ENCODE measurements at places on chromosomes 5 and 9. TPM values are rescaled to one million over a fixed set of nuclear protein-coding genes. Genes with fewer than 3 reads are reported as not detected.
A peak's percentile ranks its signal among the peaks of the same experiment; 100 is the strongest.

NDUFS6 gene
- 66.5 TPM for polyA plus RNA-seq

PPP3R2 gene
- polyA plus RNA-seq: 0.17 TPM

SOWAHA gene
- not detected for polyA plus RNA-seq

OR2K2 gene
- not detected for polyA plus RNA-seq

ADAMTS2 gene
- not detected for polyA plus RNA-seq

TRIM7 gene
- polyA plus RNA-seq: not detected

OR1L1 gene
- not detected for polyA plus RNA-seq

CCNG1 gene
- polyA plus RNA-seq: 132 TPM

DMGDH gene
- polyA plus RNA-seq: 0.80 TPM

PRR16 gene
- polyA plus RNA-seq: not detected

- H3K27ac ChIP-seq: no peak overlapping the region
- no peak for DNase-seq
- H3K4me3 ChIP-seq: peak overlapping the region; percentile 74
These were observed 526 bp upstream of the CD14 start for GRCh38 chr5:140633501-140633900.

DNA sequence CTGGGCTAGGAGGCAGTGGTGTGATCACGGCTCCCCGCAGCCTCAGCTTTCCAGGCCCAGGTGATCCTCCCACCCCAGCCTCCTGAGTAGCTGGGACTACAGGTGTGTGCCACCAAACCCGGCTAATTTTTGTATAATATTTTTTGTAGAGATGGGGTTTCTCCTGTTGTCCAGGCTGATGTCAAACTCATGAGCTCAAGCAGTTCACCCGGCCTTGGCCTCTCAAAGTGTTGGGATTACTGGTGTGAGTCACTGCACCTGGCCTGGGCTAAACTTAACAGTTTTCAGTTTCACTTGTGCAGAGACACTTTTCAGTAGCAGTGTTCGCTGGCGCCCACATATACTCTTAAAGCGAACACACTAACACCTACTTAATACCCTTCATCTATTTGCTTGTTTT is 205.6 kb upstream of the ZNF608 start:
- H3K4me1 ChIP-seq: no peaks in the 10 kb centered on the region
- H3K4me3 ChIP-seq: no peak overlapping the region
- DNase-seq: peak; percentile 24
- H3K36me3 ChIP-seq: no peaks in the 10 kb centered on the region
- H3K27ac ChIP-seq: no peak overlapping the region

- H3K4me1 ChIP-seq: no peaks in the 10 kb centered on the region
- DNase-seq: no peak
- H3K27me3 ChIP-seq: peaks cover 8% of the 10 kb centered on the region
- H3K36me3 ChIP-seq: no peaks in the 10 kb centered on the region
These were observed 33.5 kb downstream of the TLX3 start for GRCh38 chr5:171342362-171343111.

DNA sequence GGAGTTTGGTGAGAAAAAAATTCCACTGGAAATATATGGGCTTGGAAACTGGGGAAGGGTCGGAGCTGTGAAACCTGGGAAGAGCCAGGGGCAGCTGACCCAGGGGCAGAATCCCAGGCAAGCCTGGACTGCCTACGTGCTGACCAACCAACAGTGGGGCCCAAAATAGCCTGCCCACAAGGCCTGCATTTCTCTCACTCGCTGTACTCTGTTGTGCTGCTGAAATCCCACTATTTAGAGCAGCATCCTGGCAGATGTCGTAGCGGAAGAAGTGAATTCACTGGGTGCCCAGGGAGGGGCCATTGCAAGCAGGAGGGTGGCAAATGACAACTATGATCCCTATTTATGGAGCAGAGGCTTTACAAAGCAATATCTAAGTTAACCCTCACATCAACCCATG is 9.5 kb downstream of the GDNF start:
- H3K4me1 ChIP-seq: no peaks in the 10 kb centered on the region
- H3K27me3 ChIP-seq: peaks cover 29% of the 10 kb centered on the region
- DNase-seq: no peak

- DNase-seq: no peak
- H3K4me3 ChIP-seq: no peak overlapping the region
- H3K27ac ChIP-seq: no peak overlapping the region
These were observed 41.9 kb downstream of the CDH6 start for GRCh38 chr5:31235381-31235780.

GRCh38 chr5:116456036-116456435 is 118.6 kb downstream of the SEMA6A start:
- no peaks in the 10 kb centered on the region for H3K36me3 ChIP-seq
- no peak for DNase-seq
- no peak overlapping the region for H3K27ac ChIP-seq
- H3K4me3 ChIP-seq: no peak overlapping the region

- H3K36me3 ChIP-seq: no peaks in the 10 kb centered on the region
- no peak for DNase-seq
- H3K4me3 ChIP-seq: no peak overlapping the region
- H3K4me1 ChIP-seq: no peaks in the 10 kb centered on the region
These were observed 67.7 kb upstream of the LMX1B start for GRCh38 chr9:126546036-126546435.

- no peaks in the 10 kb centered on the region for H3K36me3 ChIP-seq
- DNase-seq: no peak
- H3K4me3 ChIP-seq: no peak overlapping the region
- no peak overlapping the region for H3K27ac ChIP-seq
- peaks cover 14% of the 10 kb centered on the region for H3K27me3 ChIP-seq
These were observed 22.6 kb downstream of the PIP5K1B start for GRCh38 chr9:68727636-68728035.

DNA sequence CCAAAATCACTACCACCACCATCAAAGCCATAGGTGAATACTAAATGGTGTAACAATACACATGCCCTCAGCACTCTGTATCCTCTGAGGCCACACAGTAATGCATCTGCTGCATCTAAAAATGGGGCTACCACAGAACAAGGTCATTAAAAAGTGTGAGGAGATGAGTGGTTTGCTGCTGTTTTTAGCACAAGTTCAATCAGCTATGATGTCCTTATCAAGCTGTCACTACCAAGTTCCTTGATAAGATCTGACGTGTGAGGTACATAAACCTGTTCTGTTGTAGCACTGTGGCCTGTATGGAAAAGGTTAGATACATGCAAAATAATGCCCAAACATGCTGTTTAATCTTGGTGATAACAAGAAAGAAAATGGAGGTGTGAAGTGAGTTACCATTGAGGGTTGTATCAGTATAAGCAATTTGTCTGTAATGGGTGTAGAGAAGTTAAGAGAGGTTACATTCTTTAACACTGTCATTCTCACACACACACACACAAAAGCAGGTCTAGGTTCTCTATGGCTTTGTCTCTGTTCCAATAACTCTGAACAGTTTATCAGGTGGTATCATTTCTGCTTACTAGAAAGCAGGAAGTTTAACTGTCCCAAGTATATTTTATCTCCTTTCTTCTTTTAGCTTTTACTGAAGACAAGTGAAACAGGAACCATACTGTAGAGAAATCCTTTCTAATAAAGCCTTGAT is 252.9 kb downstream of the CWC27 start:
- H3K36me3 ChIP-seq: no peaks in the 10 kb centered on the region
- H3K4me1 ChIP-seq: no peaks in the 10 kb centered on the region
- no peak overlapping the region for H3K27ac ChIP-seq
- DNase-seq: peak; percentile 20
- H3K27me3 ChIP-seq: no peaks in the 10 kb centered on the region
- no peak overlapping the region for H3K4me3 ChIP-seq

DNA sequence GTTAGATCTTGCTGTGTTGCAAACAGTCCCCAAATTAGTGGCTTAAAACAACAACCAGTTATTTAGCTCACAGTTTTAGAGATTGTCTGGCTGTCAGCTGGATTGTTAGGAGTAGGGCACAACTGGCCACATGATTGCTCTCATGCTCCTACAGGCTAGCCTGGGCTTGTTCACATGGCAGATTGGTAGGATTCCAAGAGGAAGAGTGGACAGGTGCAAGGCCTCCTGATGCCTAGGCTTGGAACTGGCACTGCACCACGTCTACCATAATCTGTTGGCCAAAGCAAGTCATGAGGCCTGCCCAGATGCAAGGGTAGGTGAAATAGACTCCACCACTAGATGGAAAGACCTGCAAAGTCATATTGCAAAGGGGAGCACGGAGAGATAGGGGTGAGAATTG is 76.4 kb downstream of the ACER2 start:
- no peaks in the 10 kb centered on the region for H3K4me1 ChIP-seq
- no peaks in the 10 kb centered on the region for H3K27me3 ChIP-seq
- H3K4me3 ChIP-seq: no peak overlapping the region
- DNase-seq: no peak
- no peak overlapping the region for H3K27ac ChIP-seq
- no peaks in the 10 kb centered on the region for H3K36me3 ChIP-seq

DNA sequence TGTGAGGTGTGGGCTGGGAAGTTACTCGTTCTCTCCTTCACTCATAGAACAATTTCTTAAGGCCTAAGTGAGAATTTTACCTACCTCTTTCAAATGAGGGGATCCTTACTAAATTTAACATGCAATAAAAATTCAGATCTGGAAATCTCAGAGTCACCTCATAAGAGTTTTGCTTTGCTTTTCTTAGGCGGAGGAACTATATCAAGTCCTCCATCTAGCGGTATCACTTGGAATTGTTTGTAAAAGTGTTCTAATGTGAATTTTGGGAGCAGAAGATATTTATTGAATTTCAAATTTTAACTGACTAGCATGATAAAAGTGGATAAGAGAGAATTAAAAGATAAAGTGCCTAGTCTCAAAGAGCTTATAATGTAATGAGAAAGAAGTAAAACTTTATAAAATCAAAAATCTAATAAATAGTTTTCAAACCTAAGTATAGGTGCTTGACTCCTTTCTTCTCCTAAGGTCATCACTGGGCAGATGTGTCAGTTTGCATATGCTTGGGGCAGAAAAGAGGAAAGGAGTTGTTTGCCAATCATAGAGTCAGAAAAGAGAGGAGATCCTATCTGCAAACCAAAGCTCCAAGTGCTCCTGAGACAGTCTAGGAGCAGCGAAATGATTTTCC is 145.7 kb upstream of the DAB2 start:
- no peak overlapping the region for H3K4me3 ChIP-seq
- no peaks in the 10 kb centered on the region for H3K36me3 ChIP-seq
- peaks cover 5% of the 10 kb centered on the region for H3K27me3 ChIP-seq
- no peak for DNase-seq
- no peaks in the 10 kb centered on the region for H3K4me1 ChIP-seq

DNA sequence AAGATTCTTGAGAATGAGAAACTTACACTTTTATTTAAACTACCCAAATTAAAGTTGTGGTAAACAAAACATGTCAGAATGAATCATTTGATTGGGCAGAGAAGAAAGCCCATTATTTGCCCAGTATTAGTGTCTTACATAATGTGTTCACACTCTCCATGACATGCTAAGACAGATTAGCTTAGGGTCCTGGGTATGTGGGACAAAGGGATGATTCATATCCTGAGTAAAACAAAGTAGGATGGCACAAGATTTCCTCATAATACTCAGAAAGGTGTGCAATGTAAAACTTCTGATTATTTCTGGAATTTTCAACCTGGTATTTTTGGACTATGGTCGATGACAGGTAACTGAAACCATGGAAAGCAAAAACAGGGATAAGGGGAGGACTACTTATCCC is 183.9 kb upstream of the POU5F2 start:
- no peak for DNase-seq
- H3K27ac ChIP-seq: no peak overlapping the region
- no peaks in the 10 kb centered on the region for H3K27me3 ChIP-seq
- H3K4me1 ChIP-seq: no peaks in the 10 kb centered on the region
- peaks cover 2% of the 10 kb centered on the region for H3K36me3 ChIP-seq

DNA sequence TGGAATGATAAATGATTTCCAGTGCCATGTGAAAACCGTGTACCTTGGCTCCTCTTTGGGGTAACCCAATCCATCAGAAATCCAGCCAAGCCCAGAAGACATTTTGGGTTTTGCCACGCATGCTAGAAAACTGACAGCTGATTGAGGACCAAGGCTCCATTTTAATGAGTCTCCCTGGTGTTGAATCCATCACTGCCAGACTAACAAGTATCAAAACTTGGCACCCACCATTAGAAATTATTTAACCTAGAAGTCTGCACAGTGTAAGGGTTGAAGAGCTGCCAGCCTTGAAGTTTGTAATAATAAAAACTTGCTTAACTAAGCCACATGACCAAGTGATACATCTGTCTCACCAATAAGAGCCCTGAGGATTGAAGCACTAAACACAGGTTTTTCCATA is 369.9 kb downstream of the DNAH5 start:
- no peak overlapping the region for H3K4me3 ChIP-seq
- no peaks in the 10 kb centered on the region for H3K4me1 ChIP-seq
- H3K36me3 ChIP-seq: no peaks in the 10 kb centered on the region

GRCh38 chr5:119158144-119158543 is 87.3 kb downstream of the DMXL1 start:
- no peak overlapping the region for H3K4me3 ChIP-seq
- DNase-seq: no peak
- H3K27ac ChIP-seq: no peak overlapping the region
- peaks cover 2% of the 10 kb centered on the region for H3K36me3 ChIP-seq
- H3K4me1 ChIP-seq: no peaks in the 10 kb centered on the region

DNA sequence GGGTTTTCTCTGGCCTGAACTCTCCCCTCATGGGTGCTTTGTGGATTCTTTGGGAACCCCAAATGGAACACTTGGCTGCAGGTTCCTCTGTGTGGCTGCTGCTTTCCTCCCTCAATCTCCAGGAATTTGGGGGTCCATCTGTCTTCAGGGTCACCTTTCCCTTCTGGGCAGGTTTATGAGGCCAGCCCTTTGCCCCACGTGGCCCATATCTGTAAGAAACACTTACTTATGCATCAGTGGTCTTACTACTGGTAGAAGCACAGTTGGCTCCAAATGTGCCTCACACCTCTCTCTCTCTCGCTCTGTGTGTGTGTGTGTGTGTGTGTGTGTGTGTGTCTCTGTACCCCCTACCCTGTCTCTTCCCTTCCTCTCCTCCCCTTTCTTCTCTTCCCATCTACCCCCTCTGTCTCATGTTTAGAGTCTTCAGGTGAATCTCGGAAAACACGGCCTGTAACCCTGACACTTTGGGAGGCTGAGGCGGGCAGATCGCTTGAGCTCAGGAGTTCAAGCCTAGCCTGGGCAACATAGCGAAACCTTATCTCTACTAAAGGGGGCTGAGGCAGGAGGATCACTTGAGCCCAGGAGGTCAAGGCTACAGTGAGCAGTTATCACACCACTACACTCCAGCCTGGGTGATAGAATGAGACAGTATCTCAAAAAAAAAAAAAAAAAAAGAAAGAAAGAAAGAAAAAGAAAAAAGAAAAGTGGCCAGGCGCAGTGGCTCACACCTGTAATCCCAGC is 26.8 kb downstream of the C5orf15 start:
- no peaks in the 10 kb centered on the region for H3K4me1 ChIP-seq
- no peak overlapping the region for H3K27ac ChIP-seq
- no peak for DNase-seq
- peaks cover 4% of the 10 kb centered on the region for H3K27me3 ChIP-seq
- no peak overlapping the region for H3K4me3 ChIP-seq

DNA sequence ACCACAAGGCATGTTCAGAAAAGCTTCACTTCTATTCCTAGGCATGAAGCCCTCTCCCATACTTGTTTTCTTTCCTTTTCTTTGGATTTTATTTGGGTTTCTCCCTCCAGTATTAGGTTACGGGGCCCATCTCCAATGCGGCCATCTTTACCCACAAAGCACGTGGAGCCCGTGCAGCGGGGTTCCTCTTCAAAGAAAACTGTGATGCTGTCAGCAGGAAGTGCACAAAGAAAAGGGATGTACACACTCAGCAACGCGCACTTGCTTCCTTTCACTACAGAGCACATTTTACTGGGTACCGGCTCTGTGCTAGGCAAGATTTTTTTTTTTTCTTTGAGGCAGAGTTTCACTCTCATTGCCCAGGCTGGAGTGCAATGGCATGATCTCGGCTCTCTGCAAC is 106.6 kb downstream of the COL23A1 start:
- no peak for DNase-seq
- no peaks in the 10 kb centered on the region for H3K36me3 ChIP-seq
- H3K27me3 ChIP-seq: no peaks in the 10 kb centered on the region
- H3K4me3 ChIP-seq: peak overlapping the region; percentile 30
- peak overlapping the region; percentile 30 for H3K27ac ChIP-seq
- no peaks in the 10 kb centered on the region for H3K4me1 ChIP-seq

All from CD4-positive, CD25-positive, alpha-beta regulatory T cell (primary cell).